ENCODE measurements at places on chromosomes 5 and 9.
A peak's percentile ranks its signal among the peaks of the same experiment; 100 is the strongest.

GRCh38 chr5:131245312-131245711, 18.5 kb upstream of the CDC42SE2 start:
- DNase-seq = no peak

GRCh38 chr5:39186722-39187539, 32.4 kb downstream of the FYB1 start:
- no peak for DNase-seq

DNA sequence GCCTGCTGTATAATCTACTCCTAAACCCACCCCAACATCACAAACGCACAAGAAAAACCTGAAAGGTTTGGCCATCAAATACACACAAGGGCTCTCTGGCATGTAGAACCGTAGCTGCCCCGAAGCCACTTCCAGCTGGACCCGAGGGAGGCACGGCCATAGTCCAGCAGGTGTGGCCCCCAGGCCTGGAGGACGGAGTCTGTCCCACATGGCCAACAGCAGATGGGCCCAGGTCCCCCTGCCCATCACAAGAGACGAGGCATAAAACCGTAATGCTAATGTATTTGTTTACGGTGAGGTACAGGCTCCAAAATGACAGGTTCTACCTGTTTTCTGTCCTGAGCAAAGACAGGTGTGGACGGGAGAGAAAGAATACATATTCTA, 234.2 kb downstream of the SYK start:
- no peak for DNase-seq

DNA sequence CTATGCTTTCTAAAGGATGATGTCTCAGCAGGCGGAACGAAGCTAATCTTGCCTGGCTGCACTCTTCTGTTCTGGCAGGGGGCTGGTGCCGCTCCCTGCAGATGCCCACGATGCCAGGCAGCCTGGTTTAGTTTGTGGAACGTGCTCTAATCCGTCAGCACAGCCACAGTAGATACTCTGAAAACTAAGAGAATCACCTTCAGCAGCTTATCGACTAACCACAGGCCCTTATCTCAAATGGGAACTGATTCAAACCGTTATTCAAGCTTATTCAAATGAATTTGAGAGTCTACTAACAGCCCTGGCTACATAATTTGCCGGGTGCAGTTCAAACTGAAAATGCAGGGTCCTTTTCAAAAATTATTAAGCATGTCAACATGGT, 246.6 kb upstream of the ANKRD55 start:
- no peak for DNase-seq

GRCh38 chr5:53479590-53480415, 626 bp upstream of the FST start:
- no peak for DNase-seq

GRCh38 chr9:116000748-116001329, 152.8 kb upstream of the PAPPA start:
- no peak for DNase-seq

- no peak for DNase-seq
These were observed 19.1 kb downstream of the TRIM14 start for GRCh38 chr9:98099898-98100297.

DNA sequence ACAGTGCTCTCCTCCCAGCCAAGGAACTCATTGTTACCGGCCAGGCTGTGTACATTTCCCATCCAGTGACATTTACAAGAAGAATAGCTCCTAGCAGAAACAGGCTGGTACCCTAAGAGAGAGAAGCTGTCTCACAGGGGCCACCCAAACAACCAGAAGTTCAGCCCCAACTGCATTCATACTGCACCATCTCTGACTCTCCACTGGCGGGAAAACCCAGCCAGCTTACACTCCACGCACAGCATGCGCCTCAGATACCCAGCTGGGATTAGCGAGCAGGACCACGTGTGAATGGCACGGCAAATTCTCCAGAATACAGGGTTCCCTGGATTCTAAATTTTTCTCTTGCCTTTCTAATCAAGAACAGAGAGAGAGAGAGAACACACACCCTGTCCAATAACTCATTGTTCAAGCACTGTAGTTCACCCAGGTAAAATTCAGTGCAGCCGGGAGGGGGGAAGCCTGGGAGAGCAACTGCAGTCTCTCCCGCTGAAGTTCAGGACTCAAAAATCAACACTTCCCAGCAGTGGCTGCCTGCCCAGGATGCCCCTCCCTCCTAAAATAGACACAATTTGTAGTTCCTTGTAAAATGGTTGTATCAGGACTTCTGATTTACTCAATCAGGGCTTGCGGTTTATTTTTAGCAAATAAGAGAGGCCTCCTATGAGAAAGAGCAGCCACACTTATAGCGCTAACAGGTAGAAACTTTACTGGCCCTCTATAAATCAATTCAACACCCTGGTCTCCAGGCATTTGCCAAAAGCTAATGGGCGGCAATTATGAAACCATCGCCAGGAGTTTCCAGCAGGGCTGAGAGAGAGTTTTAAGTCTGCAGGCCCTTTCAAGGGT, 2.2 kb downstream of the COL23A1 start:
- DNase-seq = no peak

GRCh38 chr5:99763021-99763774, 772.0 kb upstream of the FAM174A start:
- no peak for DNase-seq

DNA sequence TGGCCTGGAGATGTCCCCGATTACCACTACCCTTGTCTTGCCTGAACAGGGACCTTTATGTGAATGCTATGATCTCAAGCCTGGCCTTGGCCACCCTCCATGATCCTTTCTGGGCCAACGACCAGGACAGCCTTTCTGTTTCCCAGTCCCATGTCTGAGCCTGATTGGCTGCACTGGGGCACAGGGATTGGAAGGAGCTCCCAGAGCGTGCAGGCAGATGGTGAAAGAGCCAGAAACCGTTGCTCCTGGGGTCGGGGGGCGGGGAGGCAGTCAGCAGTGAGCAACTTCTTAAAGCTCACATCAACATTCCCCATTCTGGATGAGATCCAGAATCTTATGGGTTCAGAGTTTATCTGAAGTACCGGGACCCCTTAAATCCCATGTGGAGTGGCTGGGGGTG, 84.4 kb downstream of the INSYN2B start:
- DNase-seq = no peak

- DNase-seq = no peak
These were observed 143.4 kb downstream of the MYO10 start for GRCh38 chr5:16792598-16793275.

GRCh38 chr5:152994033-152994680, 496.3 kb upstream of the GRIA1 start:
- DNase-seq = no peak

DNA sequence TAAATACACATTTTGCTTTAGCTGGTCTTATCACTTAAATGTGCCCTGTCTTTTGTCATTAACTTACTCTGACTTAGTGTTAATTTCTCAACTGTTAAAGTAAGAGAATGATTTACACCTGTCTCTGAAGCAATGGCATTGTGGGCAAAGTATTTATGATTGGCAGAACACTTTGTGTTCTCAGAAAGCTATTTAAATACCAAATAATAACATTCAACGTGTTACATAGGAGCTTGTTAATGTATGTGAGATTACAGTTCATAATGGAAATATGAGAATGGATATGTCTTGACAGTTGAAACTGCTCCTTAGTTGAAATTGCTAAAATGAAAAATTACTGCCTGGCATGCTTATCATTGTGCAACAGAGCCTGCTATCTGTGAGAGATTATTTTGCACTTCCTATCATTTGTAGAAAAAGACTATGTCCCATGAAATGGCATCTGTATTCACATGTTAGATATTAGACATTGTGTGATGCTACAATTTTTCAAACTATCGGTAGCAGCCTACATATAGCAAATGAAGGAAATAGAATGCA, 46.1 kb downstream of the PRR16 start:
- no peak for DNase-seq

GRCh38 chr5:43855452-43855851, 252.5 kb downstream of the NNT start:
- DNase-seq = no peak

GRCh38 chr9:86865952-86866351, 81.4 kb downstream of the GAS1 start:
- no peak for DNase-seq

DNA sequence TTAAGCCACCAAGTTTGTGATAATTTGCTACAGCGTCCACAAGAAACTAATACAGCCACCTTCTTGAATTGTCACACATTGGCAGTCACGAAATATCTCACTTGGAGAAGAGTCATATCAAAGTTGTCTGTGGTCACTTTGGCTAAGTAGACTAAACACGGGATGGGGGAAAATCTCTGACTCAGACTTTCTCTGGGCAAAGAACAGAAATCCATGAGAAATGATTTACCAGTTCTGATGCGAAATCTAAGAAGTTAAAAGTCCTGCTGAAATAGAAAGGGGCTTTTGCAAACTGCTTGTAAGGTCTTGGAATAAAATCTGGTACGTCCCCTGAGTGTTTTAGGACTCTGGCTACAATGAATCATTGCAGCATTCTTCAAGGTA, 158.4 kb downstream of the COL23A1 start:
- DNase-seq = no peak

DNA sequence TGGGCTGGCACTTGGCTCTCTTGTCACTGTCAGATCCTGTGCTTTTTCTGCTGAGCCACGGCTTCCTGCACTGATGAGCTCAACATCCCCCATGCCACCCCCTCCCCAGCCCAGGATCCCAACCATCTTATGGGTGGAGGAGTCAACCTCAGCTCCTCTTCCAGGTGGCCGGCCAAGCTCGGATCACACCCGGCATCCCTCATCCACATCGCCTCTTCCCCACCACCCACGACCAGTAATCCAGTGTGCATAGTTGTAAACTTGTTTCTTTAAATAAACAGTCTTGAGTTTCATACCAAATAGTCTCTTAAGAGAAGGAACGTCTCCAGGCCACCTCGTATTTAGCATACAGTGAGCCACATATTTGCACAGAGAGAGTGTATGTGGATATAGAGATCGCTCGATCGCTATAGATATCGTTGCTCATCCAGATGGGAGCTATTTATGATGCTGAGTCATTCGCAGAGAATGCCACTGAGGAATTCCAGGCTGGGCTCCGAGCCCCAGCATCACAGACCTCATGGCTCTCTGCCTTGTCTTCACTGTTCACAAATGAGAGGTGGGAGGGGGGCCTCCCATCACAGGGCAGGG, 61.8 kb upstream of the CPLX2 start:
- no peak for DNase-seq

DNA sequence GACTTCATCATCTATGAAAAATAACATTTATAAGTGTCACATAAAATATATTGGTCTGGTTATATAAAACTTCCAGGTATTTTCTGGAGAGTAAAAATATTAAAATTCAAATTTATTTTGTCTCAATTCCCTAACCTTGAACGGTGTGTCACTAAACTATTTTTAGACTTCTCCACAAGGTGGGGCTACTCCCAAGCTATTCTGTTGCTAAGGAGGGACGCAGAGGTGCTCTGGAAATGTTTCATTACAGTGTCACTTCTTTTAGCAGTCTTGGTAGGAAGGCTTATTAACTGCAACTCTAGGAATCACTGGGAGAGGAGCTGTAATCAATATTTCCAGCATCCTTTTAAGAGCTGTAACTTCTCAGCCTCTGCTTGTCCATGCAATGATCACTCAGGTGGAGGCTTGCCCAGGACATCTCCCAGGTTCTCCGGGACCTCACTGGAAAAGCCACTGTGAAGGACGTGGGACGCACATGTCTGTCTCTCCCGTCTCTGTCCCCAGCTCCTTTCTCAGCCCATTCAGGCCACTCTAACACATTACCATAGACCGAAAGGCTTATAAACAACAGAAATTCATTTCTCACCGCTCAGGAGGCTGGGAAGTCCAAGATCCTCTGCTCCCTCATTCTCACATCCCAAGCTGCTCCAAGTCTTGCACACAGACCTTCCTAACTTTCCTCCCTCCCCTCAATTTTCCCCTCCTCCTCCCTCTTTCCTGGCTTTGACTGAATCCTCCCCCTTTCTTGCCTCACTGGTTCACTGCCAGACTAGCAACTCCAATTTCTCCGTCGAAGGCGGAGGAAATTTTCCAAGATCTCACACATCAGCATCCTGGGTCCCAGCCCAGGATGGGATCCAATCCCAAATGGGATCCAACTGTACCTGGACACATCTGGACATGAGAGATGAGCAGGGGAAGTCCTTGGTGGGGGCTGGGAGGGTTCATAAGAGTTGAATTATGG, 32.7 kb upstream of the DNAH5 start:
- no peak for DNase-seq

DNA sequence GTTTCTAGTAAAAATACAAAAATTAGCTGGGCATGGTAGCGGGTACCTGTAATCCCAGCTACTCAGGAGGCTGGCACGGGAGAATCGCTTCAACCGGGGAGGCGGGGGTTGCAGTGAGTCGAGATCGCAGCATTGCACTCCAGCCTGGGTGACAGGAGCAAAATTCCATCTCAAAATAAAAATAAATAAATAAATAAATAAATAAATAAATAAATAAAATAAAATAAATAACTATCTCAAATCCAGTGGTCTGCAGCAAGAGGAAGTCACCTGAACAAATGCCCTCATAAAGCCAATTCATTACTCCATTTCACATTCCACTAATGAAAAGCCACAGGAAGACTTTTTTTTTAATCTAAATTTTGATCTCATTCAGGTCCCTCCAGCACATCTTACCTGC, 114.2 kb downstream of the EFNA5 start:
- no peak for DNase-seq

- DNase-seq = no peak
These were observed 202.7 kb upstream of the CDKN2B start for GRCh38 chr9:22211588-22212360.

- DNase-seq = no peak
These were observed 74.5 kb downstream of the MAPKAP1 start for GRCh38 chr9:125632321-125633115.

GRCh38 chr5:177403792-177404640, 3.6 kb upstream of the PFN3 start:
- DNase-seq = peak; percentile 84

DNA sequence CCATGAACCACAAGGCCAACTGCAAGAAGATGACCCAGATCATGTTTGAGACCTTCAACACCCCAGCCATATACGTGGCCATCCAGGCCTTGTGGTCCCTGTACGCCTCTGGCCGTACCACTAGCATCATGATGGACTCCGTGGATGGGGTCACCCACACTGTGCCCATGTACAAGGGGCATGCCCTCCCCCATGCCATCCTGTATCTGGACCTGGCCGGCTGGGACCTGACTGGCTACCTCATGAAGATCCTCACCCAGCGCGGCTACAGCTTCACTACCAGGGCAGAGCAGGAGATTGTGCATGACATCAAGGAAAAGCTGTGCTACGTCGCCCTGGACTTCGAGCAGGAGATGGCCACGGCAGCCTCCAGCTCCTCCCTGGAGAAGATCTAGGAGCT, 153.7 kb downstream of the CAVIN4 start:
- no peak for DNase-seq

Measured in activated CD4-positive, alpha-beta T cell treated with anti-CD3 and anti-CD28 coated beads, Interleukin-2, amount 50 U/mL, for 1 hour (primary cell).